Activated T-cell treated with anti-CD3 and anti-CD28 coated beads, Interleukin-2, amount 50 U/mL, for 72 hours (primary cell): ENCODE measurements at places on chromosomes 3 and 15. TPM values are rescaled to one million over a fixed set of nuclear protein-coding genes. Genes with fewer than 3 reads are reported as not detected.
A peak's percentile ranks its signal among the peaks of the same experiment; 100 is the strongest.

GRCh38 chr3:141228395-141228794, 3.2 kb upstream of the PXYLP1 start:
- peaks cover 3% of the 10 kb centered on the region for H3K36me3 ChIP-seq
- no peak overlapping the region for H3K27ac ChIP-seq
- no peak for DNase-seq
- H3K4me3 ChIP-seq, result no peak overlapping the region

DNA sequence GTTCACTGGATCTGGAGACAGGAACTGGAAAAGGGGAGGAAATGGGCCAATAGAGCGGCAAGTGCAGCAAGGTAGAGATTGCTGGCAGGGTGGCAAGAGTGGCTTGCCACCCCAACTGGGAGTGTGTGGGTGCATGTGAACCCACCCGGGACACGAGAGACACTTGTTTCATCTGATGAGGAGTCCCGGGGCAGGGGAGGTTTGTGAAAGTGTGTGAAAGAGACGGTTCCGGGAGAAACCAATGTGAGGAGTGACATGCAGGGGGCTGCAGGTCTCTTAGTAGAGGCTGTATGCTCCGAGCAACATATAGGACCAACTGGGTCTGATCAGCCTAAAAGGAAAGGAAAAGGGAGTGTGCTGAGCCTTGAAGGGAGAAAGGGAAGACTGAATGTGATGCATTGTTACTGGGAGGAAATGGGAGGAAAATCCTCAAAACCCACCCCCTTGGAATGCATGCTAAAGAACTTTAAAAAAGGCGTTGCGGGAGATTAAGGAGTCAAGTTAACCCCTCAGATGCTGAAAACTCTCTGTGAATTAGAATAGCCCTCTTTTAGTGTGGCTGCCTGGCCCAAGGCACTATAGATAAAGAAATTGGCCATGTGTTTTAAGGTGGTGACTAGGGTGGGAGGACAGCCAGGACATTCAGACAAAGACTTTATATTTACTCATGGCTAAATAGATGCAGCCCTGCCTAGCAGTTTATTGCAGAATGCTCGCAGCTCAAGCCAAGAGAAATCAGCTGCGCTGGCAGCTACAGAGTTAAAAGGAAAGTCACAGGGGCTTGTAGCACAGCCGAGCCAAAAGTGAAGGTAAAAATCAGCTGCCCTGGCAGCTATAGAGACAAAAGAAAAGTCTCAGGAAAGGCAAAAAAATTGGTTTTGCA, 9.1 kb upstream of the SLC9C1 start:
- no peaks in the 10 kb centered on the region for H3K27me3 ChIP-seq
- H3K27ac ChIP-seq, result no peak overlapping the region
- no peak overlapping the region for H3K4me3 ChIP-seq
- no peaks in the 10 kb centered on the region for H3K36me3 ChIP-seq
- peaks cover 7% of the 10 kb centered on the region for H3K4me1 ChIP-seq

DNA sequence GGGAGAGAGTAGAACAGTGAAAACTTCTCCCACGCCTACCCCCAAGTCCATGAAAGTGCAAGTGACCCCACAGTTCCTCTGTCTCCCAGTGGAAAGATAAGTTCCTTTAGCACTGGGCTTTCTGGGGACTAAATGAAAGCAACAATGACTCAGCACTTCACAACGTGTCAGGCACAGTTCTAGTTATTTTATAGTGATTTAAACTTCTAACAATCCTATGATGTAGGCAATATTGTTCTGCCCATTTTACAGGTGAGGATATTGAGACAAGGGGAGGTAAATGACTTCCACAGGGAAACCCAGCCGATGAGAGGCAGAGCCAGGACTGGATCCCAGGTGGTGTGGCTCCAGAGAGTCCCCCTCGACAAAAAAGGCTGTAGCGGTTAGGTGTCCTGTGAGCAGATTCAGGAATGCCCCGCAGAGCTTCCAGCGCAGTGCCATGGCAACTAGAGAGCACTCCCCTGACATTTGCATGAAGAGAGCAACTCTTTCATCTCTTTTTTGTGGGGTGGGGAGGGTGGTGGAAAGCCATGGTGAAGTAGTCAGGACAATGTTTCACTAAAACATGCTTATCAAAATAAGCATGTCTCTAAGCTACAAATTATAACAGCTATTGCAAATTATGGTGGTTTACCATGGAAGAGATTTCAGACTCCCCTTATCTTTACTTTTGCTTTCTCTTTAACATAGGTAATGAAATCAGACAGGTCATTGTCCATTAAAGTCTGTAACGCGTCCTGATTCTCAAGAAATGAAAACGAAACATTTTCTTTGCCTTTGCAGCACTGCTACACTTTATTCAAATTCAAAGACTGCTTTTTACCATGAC, 62.1 kb downstream of the NR2F2 start:
- H3K36me3 ChIP-seq, result no peaks in the 10 kb centered on the region
- peaks cover 6% of the 10 kb centered on the region for H3K27me3 ChIP-seq
- no peak overlapping the region for H3K27ac ChIP-seq
- no peak for DNase-seq
- H3K4me3 ChIP-seq, result no peak overlapping the region

DNA sequence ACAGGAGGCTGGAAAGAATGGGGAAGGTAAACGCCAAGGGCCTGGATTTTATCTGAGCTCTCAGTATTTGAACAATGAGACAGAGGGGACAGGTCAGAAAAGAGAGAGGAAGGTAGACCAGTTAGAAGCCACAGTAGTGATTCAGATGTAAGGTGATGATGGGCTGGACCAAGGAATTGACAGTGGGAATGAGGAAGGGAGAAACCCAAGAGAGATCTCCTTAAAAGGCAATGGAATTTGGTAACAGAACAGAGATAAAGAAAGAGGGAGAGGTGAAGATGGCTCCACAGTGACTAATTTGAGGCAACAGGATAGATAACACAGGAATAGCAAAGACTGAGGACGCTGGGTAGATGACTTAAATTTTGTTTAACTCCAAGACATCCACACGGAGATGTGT, 11.4 kb upstream of the HEG1 start:
- no peak overlapping the region for H3K27ac ChIP-seq
- no peak for DNase-seq
- peaks cover 2% of the 10 kb centered on the region for H3K36me3 ChIP-seq
- no peak overlapping the region for H3K4me3 ChIP-seq
- peaks cover 6% of the 10 kb centered on the region for H3K4me1 ChIP-seq

GRCh38 chr3:148331081-148331846, 366.4 kb upstream of the AGTR1 start:
- H3K36me3 ChIP-seq, result no peaks in the 10 kb centered on the region
- DNase-seq, result no peak
- no peaks in the 10 kb centered on the region for H3K27me3 ChIP-seq
- no peaks in the 10 kb centered on the region for H3K4me1 ChIP-seq

DNA sequence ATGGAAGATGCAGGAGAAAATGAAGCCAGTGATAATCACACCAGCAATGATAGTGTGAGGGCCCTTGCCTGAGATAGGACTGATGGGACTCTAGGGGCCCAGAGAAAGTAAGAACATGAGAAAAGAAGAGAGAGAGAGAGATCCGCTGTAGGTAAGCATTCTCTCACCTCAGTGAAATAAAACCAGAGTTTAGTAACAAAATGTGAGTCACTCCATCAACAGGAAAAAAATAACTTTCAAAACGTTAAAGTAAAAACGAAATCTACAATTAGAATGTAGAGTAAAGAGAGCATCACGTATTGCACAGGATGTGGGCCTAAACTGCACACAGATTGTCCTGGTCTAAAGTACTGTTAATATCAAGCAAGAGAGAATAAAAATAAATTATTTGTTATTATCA, 6.8 kb upstream of the PRSS50 start:
- peaks cover 8% of the 10 kb centered on the region for H3K27me3 ChIP-seq
- H3K36me3 ChIP-seq, result no peaks in the 10 kb centered on the region
- no peak for DNase-seq
- H3K4me3 ChIP-seq, result peak overlapping the region; percentile 22

DNA sequence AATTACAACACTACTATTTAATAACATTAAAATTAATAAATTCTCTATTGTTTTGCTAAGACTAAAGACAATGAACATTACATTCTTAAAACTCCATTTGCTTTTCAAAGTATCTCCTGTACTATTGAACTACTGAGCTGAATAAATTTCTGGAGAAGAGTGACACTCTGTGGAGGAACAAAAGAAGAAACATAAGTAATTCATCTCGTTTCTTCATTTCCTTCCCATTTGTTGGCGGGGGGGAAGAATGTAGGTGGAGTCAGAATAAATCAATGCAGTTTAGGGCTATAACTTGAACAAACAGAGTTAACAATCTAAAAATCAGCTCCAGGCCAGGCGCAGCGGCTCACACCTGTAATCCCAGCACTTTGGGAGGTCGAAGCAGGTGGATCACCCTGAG, 32.7 kb downstream of the EFHB start:
- no peak for DNase-seq
- H3K27ac ChIP-seq, result no peak overlapping the region
- H3K4me3 ChIP-seq, result no peak overlapping the region
- H3K27me3 ChIP-seq, result no peaks in the 10 kb centered on the region
- H3K36me3 ChIP-seq, result no peaks in the 10 kb centered on the region

DNA sequence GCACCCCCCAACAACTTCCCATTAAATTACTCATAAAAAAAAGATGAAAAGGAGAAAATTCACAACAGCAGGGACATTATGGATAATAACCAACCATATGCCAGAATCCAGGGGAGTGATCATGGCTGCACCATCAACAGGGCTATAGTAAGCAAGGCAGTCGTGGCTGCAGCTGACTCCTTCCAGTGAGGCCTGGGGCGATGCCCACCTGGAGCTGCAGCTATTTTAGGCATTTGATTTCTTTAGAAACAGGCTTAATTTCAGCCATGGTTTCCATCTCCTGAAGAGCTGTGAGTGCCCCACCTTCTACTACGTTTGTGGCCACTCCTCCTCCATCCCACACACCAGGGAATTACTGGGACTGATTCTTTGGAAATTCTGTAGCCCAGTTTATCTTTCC, 84.0 kb downstream of the MINAR1 start:
- DNase-seq, result no peak
- no peak overlapping the region for H3K27ac ChIP-seq
- no peaks in the 10 kb centered on the region for H3K4me1 ChIP-seq
- H3K36me3 ChIP-seq, result no peaks in the 10 kb centered on the region

- no peak overlapping the region for H3K4me3 ChIP-seq
- no peaks in the 10 kb centered on the region for H3K4me1 ChIP-seq
- H3K36me3 ChIP-seq, result no peaks in the 10 kb centered on the region
Observed at GRCh38 chr3:49199239-49199899, 28.0 kb downstream of the KLHDC8B start.

- H3K4me1 ChIP-seq, result peaks cover 4% of the 10 kb centered on the region
- H3K27ac ChIP-seq, result no peak overlapping the region
- peaks cover 20% of the 10 kb centered on the region for H3K27me3 ChIP-seq
- no peak for DNase-seq
Observed at GRCh38 chr15:59933607-59934006, 70.5 kb upstream of the FOXB1 start.

DNA sequence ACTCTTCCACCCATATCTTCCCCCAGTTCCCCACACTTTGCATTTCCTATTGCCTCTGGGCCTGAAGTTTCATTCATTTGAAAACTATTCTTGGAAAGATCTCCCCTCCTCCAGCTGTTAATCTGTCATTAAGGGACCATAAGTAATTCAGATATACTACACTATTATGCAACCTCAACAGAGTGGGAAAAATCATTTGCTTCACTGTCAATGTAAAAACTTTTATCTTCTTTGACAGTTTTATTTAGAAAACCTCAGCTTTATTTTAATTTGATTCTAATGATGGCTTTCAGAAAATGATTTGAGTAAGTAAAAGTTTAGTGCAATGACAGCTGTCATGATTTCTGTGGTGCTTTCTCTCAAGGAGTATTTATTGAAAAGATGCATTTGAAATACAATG, 435.3 kb upstream of the KCNMB2 start:
- no peak for DNase-seq
- H3K27me3 ChIP-seq, result no peaks in the 10 kb centered on the region
- H3K27ac ChIP-seq, result no peak overlapping the region
- H3K4me1 ChIP-seq, result no peaks in the 10 kb centered on the region

DNA sequence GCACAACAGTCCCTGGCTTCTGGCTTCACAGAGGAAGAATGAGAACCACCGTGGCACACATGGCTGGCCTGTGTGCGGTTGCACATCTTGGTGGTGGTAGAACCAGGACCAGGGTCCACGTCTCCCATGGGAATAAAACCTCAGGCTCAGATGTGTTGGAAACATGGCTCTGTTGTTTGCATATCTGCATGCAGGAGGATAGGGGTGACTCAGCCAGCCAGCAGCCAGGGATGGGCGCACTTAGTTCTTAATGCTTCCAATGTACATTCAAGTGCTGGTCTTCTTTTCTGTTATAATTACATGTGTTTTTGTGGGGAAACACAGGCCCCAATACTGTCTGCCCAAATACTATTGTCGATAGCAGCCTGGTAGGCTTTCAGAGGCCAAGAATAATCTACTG, 35.8 kb upstream of the BCL2L10 start:
- DNase-seq, result no peak
- peaks cover 5% of the 10 kb centered on the region for H3K4me1 ChIP-seq
- H3K27ac ChIP-seq, result no peak overlapping the region
- no peaks in the 10 kb centered on the region for H3K36me3 ChIP-seq
- no peak overlapping the region for H3K4me3 ChIP-seq

- H3K27me3 ChIP-seq, result no peaks in the 10 kb centered on the region
- no peaks in the 10 kb centered on the region for H3K36me3 ChIP-seq
- no peak overlapping the region for H3K4me3 ChIP-seq
- no peak overlapping the region for H3K27ac ChIP-seq
Observed at GRCh38 chr3:173902871-173903270, 505.3 kb downstream of the NLGN1 start.

DNA sequence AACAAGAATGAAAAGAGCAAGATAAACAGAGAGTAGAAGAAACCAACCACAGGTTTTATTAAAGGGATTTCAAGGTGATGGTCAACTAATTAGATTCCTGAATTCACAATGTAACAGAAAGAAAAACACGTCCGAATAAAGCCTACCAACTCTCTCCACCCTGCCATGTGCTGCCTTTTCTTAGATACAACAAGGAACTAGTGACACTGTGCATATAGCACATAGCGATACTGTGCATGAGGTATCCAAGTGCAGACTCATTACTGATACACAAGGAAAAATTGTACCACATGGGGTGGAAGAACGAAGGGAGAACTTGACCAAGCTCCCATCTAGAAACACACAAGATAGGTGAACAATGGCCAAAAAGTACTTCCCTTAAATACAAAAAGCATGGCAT, 154.6 kb downstream of the MAGI1 start:
- H3K4me3 ChIP-seq, result no peak overlapping the region
- DNase-seq, result no peak
- H3K36me3 ChIP-seq, result no peaks in the 10 kb centered on the region
- H3K4me1 ChIP-seq, result no peaks in the 10 kb centered on the region
- H3K27ac ChIP-seq, result no peak overlapping the region
- no peaks in the 10 kb centered on the region for H3K27me3 ChIP-seq

The SPCS1 gene
- total RNA-seq, result 111 TPM

The PATL2 gene
- 52.9 TPM for total RNA-seq

The UBE2Q2 gene
- 16.1 TPM for total RNA-seq

The FANCD2 gene
- total RNA-seq, result 81.2 TPM

The OR5K2 gene
- not detected for total RNA-seq

The TERC gene
- 5.6 TPM for total RNA-seq

The ROPN1 gene
- not detected for total RNA-seq

The SLC35G2 gene
- 3.7 TPM for total RNA-seq

The AGBL1 gene
- total RNA-seq, result not detected

The SEMA3G gene
- total RNA-seq, result 0.16 TPM
